ENCODE measurements at places on chromosomes 3 and 15.
A peak's percentile ranks its signal among the peaks of the same experiment; 100 is the strongest.

- DNase-seq, result no peak
Measured at GRCh38 chr3:48857641-48858040, 10.0 kb upstream of the PRKAR2A start.

DNA sequence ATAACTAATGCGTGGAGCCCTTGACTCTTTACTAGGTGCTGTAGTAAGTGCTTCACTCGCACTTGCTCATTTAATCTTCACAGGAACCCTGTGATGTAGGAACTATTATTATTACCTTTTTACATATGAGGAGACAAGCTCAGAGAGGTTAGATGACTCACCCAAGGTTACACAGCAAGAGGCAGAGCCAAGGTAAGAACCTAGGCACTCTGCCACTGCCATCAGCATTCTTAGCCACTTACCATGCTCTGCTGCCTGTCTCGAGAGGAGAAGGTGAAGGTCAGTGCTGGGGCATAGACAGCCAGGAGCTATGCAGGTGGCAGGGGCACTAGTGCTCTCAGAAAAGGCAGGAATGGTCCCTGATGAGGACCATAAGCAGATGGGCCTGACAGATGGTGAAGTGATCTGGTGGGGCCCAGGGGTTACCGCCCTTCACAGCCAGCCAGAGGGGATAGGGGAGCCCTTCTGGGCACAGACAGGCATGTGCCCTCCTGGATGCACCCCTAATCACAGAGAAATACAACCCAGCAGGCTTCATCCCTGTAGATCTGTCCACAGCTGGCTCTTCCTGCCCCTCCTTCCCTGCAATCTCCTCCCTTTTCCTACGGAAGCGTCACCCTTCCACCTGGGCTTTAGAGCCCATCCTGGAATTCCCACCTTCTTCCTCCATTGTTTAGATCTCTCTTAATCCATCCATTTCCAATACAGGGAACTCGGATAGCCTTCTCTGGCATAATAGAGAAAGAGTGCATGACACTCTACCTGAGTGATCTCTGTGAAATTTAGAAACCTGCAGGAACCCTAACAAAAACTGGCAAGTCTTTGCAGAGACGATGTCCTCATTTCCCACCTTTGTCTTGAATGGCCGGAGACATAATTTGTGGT lies 26.9 kb downstream of the ABTB1 start:
- peak; percentile 32 for DNase-seq

DNA sequence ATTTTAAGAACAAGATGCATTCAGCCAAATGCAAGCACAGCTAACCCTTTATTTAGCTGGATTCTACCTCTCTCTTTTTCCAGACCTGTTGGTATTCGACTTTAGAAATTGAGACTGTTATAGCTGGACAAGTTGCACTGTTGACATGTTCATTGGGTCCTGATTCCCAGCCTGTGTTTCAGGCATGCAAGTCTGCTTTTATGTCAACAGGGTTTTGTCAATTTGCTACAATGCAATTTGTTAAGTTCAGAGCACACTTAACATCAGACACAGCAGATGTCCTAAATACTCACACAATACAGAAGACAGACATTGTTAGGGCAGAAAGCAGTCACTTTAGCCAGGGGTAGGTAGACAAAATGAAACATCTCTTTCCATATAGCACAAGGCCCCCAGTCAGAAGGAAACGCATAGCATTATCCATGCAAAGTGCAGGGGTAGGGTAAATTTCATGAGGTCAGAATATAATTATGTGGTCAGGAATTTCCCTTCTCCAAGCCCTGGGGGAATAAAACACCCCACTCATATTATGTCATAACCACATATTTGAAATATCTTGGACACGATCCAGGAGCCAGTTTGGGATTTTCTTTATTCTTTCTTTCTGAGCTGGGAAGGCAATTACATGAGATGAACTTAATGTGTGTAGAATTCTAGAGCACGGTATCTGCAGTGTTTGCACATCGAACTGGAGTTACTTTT lies 504.1 kb downstream of the NTRK3 start:
- no peak for DNase-seq

GRCh38 chr3:89067736-89068135 lies 39.7 kb upstream of the EPHA3 start:
- DNase-seq, result no peak
